ENCODE measurements at places on chromosomes 11 and 22.

DNA sequence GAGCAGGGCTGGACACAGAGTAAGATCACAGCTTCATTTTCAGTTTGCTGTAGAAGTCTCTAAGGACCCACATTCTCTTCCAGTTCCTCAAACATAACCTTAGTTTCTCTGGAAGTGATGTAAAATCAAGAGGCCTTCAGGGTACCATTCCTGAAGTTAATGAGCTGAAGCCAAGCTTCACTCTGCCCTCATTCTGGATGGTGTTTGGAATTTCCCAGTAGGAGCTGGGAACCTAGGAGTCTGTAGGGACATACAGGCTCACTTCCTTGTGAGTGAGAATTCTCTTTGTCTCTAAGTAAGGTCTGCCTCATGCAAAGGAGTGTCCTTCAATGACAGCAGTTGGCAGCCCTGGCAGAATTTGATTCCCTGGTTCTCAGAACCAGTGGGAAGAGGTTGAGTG, 142.4 kb upstream of the NARS2 start:
- no peak for DNase-seq

- DNase-seq, result no peak
Measured at GRCh38 chr11:39205236-39205995, 2254.0 kb downstream of the LRRC4C start.

- no peak for DNase-seq
Measured at GRCh38 chr22:42433754-42434682, 1.8 kb upstream of the NFAM1 start.

DNA sequence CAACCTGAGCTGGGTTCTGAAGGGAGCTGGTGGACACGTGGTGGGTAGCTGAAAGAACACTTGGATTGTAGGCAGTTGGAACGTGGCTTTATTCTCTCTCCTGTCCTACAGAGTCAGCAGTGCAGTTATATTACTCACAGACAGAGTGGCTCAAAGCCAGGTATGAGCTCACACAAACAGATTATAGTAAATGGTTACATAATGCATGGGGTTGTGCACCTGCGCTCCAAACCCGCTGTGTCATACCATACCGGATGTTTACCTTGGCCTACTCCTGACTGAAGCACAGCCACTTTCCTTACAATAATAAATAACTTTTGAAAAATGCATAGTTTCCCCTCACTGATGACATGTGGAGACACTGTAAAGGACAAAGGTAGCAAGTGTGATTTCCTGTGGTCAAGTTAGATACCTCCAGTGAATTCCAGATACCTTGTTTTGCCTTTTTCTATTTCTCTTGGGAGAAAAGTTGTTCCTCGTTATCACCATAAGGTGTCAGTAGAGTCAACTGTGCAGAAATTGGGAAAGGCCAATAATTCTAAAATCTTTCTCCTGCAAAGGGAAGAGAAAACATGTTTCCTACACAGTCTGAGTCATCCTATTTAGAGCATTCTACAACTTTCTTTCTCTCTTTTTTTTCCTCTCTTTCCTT, 13.5 kb downstream of the MS4A6A start:
- DNase-seq, result no peak

DNA sequence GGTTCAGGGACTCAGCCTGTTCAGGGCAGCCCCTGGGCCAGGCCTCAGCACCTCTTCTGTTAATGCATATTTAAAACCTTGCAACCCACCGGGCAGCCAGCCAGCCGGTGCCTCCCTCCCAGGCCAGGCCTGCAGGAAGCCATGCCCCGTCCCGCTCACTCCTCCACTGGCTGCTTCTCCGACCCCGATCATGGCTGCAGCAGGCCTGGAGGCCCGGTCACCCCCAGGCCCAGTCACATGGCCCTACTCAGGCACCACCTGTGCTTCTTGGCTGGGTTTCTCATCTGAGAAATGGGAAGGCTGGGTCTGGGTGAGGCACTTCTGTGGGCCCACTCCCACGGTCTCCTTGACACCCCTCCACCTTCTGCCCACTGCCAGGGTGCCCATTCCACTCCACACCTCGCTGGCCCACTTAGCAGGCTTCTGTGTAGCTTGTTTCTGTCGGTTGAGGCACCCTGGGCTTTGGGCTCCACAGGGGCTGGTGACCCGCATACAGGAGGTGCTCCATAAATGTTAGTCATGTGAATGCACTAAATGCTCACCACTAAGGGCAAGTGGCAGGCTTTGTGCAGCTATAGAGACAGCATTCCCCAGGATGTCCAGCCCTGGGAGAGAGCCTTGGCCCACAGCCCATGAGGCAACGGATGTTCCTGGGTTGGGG, 11.4 kb downstream of the RTN4R start:
- DNase-seq, result no peak

DNA sequence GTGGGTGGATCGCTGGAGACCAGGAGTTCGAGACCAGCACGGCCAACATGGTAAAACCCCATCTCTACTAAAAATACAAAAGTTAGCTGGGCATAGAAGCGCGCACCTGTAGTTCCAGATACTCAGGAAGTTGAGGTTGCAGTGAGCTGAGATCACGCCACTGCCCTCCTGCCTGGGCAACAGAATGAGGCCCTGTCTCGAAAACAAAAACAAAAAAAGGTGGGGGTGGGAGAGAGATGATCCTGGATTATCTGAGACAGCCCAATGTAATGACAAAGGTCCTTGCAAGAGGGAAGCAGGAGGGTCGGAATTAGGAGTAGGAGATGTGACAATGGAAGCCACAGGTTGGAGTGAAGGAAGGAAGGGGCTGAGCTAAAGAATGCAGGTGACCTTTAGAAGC, 87.6 kb upstream of the APOA1 start:
- DNase-seq, result no peak

GRCh38 chr11:91308069-91308468, 916.5 kb upstream of the FAT3 start:
- DNase-seq, result no peak

GRCh38 chr11:45917286-45917622, 423 bp downstream of the PEX16 start:
- no peak for DNase-seq

Measured in forelimb muscle (tissue), 1 donor.